ENCODE measurements at places on chromosomes 3 and 15.

DNA sequence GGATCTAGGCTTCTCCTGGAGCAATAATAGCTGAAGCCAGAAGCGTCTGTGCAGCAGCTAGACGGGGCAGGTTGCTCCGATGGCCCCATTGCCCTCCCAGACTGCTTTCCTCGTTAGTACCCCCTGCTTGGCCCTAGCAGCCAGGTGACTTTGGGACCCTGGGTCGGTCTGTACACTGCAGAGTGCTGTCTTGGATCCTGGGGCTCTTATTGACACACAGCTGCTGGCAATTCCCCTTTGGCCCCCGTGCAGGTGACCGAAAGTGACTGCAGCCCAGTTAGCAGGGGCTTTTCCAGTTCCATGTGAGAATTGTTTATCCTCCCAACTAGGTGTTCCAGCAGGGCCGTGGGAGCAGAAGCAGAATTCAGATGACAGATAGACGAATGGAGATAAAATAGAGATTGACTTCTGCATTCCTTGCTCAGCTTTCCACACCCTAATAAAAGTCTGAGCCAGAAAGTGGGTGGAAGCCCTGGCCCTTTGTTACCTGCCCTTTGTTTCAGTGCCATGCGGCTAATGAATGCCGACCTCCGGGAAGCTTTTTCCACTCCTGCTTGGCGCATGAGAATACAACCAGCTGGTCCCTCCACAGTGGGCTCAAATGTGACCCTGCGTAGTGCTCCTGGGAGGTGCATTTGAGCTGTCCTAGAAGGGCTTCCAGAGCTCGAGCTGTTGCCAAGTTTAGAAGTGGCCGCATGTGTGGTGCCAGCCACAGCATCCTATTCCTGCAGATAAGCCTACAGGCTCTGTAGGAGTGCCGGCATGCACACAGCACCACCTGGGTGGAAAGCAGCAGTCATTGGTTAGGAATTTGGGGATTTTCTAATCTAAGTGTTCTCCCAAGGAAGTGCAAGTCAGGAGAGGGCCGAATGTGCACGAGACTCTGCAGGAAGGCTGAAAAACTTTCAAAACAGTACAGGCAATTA, 94.4 kb downstream of the SLCO3A1 start:
- no peak for DNase-seq

- DNase-seq: no peak
Observed at GRCh38 chr3:195907684-195907933, 742 bp downstream of the TNK2 start.

- DNase-seq: no peak
Observed at GRCh38 chr3:187519428-187519890, 150.7 kb downstream of the SST start.

- no peak for DNase-seq
Observed at GRCh38 chr3:45168451-45168850, 22.3 kb upstream of the CDCP1 start.

GRCh38 chr3:188330138-188330537, 176.2 kb downstream of the LPP start:
- no peak for DNase-seq

DNA sequence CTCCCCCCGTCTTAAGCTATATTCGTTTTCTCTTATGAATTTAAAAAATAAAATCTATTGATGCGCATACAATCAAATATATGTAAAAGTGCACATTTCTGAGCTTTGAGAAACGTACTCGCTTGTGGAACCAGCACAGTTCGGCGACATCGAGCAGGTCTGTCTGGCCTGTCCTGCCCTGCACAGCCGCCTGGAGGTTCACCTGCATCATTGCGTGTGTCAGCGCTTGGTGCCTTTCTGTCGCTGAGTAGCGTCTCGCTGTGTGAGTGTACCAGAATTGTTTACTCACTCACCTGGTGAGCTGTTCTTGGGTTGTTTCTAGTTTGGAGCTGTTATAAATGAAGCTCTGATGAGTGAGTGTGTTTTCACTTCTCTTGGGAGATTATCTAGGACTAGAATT, 104.0 kb downstream of the VGLL4 start:
- DNase-seq: no peak

Measured in SIG-M5 (cell line).